ENCODE measurements at places on chromosomes 13 and 19. TPM values are rescaled to one million over a fixed set of nuclear protein-coding genes. Genes with fewer than 3 reads are reported as not detected.
A peak's percentile ranks its signal among the peaks of the same experiment; 100 is the strongest.

GRCh38 chr19:58150328-58150921 is at the start of gene ZNF329:
TSS of gene ZNF329 (minus strand) at chr19:58150789. CDS start at chr19:58129503, 21,286 bp downstream.
- DNase-seq, result peak; percentile 62

- no peak for DNase-seq
Measured at GRCh38 chr19:5022066-5022860, 53.4 kb downstream of the KDM4B start.

DNA sequence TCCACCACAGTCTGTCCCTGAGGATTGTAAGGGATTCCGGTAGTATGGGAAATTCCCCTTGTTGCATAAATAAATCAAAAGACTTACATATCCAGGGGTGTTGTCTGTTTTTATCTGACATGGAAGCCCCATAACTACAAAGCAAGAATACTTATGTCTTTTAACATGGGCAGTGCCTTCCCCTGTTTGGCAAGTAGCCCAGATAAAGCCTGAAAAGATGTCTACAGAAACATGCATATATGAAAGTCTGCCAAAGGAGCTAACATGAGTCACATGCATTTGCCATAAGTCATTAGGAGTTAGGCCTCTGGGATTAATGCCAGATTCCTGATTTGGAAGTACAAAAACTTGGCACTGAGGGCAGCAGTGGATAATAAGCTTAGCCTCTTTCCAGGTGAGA is 62.1 kb downstream of the ZNF737 start:
- peak; percentile 41 for DNase-seq

Gene NDUFS7
- total RNA-seq, result 139 TPM

GRCh38 chr19:10086591-10087192 is 575 bp downstream of the SHFL start:
- no peak for DNase-seq

Gene GIPC3
- total RNA-seq, result 0.06 TPM

Gene PRKCSH
- total RNA-seq, result 164 TPM

DNA sequence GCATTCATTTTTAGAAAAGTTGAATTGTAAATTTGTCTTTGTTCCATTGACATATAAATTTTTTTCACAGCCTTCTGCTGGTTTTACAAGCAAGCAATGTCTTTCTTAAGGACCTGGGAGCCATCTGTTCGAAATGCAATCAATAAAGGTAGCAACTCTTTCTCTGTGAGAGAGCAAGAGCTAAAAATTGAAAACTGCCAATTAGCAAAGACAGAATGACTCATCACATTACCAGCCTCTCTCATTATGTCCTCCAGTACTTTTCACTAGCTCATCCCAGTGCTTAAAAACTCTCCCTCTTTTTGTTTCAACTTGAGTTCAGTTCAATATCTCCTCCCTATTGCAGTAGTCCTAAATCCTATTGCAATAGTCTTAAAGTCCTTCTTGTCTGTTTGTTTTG is 760.7 kb upstream of the SLITRK6 start:
- DNase-seq, result no peak

Gene ZNF583
- 11.1 TPM for total RNA-seq

DNA sequence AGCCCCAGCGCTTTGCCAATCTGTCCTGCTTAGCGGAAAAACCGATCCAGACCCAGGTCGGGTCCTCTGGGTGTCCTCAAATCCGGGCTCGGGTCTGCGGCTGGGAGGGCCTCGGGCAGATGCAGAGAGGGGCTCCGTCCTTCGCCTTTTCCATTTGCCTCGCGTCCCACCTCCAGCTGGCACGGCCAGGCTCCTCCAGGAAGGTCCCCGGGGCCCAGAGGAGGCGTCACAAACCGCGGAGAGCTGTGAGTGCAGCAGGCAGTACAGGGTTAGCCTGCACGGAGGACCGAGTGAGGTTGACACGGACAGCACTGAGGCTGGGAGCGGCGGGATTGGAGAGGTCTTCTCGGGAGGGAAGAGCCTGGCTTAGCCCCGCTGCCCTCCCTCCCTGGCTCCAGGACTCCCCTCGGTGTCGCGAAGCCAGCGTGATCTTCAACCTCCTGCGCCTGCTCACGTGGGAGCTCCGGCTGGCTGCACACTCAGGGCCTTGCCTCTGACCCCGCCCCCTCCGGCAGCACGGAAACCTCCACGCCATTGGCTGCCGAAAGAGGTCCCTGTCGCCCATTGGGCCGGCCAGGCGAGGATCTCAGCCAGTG is 2.8 kb upstream of the IFNL2 start:
- no peak for DNase-seq

DNA sequence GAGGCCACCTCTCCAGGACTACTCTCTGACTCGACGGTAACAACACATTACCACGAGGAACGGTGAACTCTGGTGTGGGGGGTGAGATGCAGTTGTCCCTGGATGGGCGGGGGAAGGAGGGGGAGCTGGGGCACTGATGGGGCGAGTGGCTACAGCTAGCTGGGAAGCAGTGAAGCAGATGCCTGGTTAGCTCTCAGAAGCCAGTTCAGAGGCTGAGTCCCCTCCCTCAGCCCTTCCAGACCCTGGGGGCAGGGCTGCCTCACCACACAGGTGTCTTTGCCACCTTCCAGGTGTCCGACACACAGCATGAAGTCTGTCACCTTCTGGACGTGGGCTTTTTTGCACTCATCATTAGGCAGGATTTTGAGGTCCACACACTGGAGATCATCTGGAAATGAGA is 4.0 kb downstream of the KLK1 start:
- DNase-seq, result no peak

DNA sequence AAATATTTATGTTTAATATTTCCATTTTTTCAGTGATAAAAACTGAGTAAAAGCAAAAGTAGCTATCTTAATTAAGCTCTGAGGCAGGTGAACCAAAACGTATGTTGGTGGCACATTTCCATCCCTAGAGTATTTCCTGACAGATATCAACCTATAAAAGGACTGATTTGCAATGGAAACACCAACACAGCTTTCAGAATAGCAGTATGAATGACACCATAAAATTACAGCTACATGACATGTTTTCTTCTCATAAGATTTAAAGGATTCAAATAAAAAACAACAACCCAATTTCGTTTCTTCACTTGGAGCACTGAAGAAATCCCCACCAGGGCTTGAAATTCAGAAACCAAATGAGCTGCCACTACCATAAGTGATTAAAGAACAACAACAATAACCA is 194.4 kb downstream of the RFC3 start:
- DNase-seq, result no peak

Gene ADGRE2
- total RNA-seq, result 2.8 TPM

Gene ZNF154
- 1.1 TPM for total RNA-seq

DNA sequence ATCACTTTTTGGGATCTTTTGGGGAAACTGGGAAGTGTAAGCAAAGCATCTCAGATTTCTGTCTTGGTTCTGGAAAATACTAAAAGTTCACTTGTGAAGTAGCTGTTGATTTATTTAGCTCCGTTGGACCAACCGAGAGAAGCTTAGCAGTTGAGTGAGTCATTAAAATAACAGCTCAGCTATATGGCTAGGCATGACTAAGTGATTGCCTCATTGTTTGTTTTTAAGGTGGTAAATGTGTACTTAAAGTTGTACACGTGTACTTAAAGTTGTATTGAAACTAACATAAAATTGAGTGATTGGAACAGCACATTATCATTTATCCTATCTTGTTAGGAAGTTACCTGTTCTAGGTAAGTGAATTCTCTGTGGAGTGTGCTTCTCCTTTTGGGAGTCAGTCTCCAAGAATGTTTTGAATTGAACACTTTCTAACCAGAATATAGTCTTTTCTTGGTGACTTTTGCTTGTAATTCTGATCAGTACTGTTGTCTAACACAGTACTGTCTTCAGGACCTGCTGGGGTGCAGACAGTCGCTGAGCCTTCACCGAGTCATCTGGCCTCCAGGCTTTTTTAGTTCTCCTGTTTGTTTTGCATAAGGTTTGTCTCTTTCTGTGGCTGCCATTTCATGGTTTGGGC is 2.9 kb upstream of the DCUN1D2 start:
- DNase-seq, result peak; percentile 93

- DNase-seq, result no peak
Measured at GRCh38 chr13:88217372-88217771, 546.2 kb downstream of the SLITRK5 start.
